ENCODE measurements at places on chromosomes 6 and 20. TPM values are rescaled to one million over a fixed set of nuclear protein-coding genes. Genes with fewer than 3 reads are reported as not detected.

FERMT1 gene
- 1.7 TPM for total RNA-seq

AK9 gene
- total RNA-seq = 1.8 TPM

CCDC170 gene
- total RNA-seq = 0.54 TPM

DNA sequence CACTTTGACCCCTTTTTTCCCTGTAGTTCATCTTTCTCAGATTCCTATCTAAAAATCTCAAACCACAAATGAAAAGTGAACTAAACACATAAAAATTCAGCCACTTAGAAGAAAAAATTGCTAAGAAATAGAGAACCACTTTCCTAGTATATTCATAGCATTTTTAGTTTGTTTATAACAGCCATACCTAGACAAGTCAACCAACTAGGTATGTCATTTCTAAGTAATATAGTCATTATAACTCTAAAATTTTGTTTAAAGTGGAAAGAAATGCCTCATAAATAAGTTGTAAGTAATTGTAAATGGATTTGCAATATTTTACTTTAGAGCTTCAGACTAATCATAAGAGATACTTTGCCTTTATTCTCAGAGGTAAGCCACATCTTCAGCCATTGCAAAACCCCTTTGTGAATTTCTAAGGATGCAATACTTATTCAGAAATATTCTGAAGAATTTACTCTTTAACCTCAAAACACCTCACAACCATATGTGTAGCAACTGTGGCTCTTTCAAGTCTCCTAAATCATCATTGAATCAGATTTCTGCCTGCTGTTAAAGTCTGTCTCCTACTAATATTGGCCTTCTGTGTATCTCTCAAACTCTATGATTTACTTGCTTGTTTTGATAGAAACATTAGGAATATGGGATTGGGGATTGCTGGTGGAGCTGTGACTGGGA lies 6.9 kb upstream of the SUMO4 start:
- DNase-seq = peak; percentile 35

- no peak for DNase-seq
Observed at GRCh38 chr6:126628125-126628524, 288.2 kb downstream of the CENPW start.

DNA sequence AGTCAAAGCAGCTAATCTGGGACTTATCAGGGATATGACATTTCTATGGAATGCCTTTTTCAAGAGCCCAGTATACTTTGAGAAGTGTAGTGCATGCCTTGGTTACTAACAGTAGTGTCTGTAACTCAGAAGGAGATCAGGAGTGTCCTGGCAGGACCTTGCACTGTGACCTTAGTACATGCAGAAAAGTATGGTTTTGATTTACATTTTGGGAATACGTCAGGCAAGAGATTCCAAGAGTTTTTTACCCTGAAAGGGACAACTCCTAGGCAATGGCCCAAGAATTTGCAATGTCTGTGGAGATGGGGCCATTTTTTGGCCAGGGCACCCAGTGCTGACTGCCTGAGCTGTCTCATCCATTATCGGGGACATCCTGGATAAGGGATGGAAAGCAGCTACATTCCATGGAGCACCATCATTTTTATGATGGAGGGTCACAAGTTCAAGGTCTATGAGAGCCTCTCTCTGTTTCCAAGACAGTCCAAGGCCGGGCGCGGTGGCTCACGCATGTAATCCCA lies 80.2 kb downstream of the FAM50B start:
- peak; percentile 77 for DNase-seq

- DNase-seq = no peak
Observed at GRCh38 chr6:13044390-13044789, 283.9 kb downstream of the TBC1D7 start.

DNA sequence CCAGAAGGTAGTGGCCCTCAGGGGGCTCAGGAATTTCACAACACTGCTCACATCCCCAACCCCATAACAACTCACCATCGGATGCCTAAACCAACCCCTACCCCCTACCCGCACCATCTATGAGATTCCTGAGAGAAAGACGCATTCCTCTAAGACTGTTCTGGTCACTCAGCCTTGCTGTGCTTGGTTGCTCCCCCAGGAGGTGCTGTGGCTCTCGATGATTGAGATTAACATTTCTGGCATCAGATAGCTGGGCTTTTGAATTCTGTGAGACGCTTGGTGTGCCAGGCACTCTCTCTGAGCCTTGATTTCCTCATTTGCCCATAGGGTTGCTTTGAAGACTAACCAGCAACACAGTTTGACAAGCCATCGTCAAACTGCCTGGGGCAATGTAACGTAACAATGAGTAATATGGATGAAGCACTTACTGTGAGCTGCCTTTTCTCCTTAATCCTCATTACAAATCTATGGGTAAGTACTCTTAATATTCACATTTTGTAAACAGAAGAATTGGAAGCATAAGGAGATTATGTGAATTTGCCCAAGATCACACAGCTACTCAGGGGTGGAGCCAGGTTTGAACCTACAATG lies 978 bp downstream of the WFDC6 start:
- DNase-seq = no peak

DNA sequence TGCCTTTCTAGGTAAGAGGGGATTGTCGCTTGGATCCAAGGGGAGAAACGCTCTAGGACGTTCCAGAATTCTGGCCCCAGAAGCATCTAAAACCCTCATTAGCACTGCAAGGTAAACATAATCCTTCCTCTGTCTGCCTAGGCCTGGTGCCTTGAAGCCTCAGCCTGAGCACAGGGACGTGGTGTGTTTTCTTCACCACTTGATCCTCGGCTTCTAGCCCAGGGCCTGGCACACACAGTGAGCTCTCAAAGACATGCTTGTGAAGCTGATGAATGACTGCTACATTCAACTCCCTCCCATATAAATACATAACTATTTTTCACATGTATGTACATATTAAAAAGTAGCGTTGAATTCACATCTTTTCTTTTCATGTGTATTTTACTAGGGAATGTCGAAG lies 100.3 kb downstream of the ISM1 start:
- no peak for DNase-seq

DNA sequence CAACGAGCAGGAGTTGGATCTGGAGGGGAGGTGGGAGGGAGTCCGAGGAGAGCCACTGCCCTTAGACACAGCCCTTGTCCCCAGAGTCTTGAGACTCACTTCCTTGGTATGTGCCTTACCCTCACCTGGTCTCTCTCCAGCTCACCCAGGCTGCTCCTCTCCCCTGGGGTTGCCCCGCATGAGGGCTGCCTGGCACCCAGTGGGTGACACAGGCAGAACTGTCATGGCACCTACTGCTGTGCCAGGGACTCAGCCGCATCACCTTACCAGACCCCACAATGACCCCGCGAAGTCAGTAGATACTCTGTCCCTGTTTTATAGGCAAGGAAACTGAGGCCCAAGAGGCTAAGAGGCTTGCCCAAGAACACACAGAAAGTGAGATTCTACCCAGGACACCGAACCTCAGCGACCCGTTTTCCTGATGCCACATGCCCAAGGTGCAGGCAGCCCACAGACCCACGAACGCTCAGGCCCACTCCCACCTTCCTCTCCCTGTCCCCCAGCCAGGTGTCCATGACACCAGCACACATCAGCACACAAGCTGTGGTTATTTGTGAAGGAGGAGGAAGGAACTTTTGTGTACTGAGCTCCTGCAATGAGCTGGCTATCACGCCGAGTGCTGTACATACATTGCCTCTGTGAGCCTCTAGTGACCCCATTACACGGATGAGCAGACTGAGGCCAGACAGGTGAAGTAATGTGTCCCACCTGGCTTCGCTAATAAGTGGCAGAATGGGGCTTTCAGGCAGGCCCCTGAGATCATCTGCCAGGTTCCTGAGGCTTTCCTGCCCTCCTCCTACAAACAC lies 168.1 kb downstream of the GRM4 start:
- DNase-seq = no peak
